ENCODE measurements at places on chromosomes 6 and 20.

DNA sequence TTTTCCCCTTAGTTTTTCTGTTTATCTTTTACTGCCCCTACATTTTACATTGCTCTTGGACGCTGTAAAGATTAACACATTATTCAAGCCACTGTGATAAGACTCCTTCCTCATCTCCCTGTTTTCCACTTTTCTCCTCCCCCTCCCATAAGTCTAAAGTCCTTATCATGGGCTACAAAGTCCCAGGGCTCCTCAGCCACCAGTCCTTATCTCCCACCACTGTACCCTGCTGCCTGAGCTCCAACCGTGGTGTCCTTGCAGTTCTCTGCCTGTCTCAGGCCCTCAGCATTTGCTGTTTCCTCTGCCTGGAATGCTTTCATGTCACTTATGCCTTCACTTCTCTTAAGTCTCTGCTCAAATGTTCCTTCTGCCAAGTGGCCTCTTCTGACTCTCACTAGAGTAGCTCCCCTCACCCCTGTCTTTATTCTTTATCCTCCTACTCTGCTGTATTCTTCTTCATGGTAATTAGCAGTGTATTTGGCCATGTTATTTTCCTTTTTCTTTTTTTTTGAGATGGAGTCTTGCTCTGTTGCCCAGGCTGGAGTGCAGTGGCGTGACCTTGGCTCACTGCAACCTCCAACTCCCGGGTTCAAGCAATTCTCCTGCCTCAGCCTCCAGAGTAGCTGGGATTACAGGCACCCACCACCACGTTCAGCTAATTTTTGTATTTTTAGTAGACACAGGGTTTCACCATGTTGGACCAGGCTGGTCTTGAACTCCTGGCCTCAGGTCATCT is 10.8 kb upstream of the LATS1 start:
- no peak for DNase-seq

GRCh38 chr6:39470506-39470905 is 148.0 kb upstream of the KCNK16 start:
- no peak for DNase-seq

- no peak for DNase-seq
Observed at GRCh38 chr6:125584468-125584939, 164.9 kb upstream of the HEY2 start.

DNA sequence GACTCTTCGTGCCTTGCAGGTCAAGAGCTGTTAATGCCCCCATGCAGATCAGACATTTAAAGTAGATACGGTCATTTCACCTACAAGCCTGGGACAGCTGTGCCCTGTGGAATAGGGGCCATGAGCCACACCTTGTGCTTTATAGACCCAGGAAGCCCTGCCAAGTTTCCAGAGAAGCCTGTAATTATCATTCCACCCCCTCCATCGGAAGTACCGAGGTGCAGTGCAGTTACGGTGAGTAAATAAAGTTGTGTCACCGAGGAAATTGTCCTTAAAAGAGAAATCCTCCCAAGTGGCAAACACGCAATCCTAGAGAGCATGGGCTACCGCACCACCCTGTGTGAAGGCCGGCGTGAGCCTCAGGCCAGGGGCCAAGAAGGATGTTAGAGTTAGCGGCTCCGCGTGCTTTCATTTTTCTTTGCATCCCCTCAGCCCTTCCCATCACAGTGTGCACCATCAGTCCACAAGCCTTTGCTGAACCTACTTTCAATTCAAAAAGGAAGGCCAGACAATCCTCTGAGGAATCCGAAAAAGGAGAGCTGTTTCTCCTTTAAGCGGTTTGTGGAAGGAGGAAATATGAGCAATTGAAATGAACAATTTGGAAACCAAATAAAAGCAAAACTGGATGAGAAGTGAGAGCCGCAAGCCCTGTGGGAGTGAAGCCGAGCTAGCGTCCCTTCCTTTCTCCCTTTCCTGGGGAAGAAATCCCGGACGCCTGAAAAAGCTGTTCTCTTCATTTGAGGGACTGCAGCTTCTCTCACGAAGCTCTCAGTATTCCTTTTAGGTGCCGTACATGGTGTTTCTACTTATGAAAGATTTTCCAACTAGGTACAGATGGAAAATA is 183.3 kb upstream of the PDE10A start:
- peak; percentile 30 for DNase-seq

- DNase-seq, result no peak
Observed at GRCh38 chr20:19549896-19550295, 208.2 kb upstream of the RIN2 start.

DNA sequence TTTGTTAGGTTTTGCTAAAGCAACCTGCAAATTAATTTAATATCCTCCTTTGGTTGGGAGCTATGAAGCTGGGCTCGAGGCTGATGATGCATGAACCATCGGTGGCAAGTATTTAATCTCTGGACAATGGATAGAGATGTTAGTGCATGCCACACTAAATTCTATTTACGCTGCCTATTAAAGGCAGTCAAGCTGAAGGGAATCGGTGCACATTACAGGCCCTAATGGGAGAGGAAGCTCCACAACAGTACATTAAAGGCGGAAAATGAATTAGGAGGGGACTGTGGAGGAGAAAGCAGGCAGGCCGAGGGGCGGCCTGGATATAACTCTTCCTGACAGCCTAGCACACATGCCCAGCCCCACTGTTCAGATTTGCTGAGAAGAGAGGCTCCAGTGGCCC is 132.4 kb upstream of the MAFB start:
- DNase-seq, result no peak

DNA sequence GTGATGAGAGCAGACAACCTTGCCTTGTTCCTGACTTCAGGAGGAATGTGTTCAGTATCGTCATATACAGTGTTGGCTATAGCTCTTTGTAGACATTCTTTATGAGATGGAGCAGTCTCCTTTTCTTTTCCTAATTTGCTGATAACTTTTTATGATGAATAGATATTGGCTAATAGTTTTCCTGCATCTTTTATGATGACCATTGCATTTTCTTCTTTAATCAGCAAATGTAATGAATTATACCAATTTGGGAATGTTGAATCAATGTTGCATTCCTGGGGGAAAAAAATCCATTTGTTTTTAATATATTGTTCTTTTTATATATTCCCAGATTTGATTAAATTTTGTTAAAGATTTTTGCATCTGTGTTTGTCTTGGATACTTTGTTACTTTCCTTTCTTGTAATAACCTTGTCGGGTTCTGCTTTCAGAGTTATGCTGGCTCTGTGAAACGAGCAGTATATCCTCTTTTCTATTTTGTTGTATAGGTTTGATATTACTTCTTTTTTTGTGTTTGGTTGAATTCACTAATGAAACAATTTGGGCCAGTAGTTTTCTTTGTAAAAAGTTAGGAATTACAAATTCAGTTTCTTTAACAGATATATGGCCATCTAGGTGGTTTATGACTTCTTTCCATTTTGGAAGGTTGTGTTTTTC is 23.9 kb downstream of the KDM1B start:
- DNase-seq, result no peak

DNA sequence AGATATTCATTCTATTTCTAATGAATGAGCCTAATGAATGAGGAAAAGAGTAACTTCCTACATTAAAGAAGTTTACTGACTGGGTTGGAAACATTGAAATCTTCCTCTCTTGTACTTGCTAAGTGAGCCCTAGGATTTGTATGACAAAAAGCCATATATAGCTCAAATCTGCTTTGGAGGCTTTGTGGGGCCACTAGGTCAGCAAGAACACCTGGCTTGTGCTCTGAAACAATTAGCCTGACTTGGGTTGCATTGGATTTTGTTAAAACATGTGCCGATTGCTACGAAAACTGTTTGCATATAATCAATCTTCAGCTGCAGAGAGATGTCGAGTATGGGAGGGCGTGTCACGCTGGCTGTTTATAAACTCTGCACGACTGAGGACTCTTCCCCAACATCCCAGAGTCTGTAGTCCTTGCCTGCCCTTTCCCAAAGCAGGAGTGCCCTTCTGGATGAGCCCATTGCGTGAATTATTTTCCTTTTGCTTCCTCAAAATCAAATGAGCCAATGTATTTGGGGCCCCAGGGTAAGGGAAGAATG is 684.8 kb downstream of the DHX35 start:
- no peak for DNase-seq

DNA sequence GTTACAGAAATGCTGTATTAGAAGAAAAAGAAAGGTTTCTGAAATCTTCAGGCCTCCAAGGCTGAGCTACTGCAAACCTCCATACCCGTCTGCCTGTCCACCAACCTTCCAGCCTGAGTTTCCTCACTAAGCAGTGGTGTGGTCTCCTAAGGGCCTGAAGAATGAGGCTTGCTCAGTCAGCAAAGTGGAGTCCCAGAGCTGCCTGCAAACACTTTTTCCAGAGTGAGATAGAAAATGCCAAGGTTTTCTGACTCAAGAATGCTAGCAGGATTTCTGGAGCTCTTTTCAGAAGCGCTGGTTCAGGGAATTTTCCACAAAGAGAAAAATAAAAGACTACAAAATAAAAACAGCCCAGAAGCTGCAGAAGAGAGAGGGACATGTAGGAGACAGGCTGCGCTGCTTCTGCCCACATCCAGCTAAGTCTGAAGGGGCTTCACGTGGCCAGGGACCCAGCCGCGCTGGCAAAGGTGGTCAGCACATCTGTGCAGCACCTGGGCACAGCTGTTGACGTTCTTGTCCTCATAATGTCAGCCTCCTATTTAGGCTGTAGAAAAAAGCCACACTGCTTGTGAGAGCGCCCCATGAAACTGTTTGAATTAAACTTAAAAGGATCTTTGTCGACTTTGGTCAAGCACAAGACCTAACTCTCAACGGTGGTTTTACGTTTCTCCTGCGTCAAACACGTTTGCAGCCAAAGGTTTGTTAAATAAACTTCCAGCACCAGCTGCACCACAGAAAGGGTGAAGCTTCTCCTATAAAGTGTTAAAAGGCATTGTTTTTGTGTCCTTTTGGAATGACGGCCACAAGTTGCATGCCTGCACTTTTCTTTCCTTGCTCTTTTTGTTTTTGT is 209.0 kb downstream of the THBS2 start:
- no peak for DNase-seq

DNA sequence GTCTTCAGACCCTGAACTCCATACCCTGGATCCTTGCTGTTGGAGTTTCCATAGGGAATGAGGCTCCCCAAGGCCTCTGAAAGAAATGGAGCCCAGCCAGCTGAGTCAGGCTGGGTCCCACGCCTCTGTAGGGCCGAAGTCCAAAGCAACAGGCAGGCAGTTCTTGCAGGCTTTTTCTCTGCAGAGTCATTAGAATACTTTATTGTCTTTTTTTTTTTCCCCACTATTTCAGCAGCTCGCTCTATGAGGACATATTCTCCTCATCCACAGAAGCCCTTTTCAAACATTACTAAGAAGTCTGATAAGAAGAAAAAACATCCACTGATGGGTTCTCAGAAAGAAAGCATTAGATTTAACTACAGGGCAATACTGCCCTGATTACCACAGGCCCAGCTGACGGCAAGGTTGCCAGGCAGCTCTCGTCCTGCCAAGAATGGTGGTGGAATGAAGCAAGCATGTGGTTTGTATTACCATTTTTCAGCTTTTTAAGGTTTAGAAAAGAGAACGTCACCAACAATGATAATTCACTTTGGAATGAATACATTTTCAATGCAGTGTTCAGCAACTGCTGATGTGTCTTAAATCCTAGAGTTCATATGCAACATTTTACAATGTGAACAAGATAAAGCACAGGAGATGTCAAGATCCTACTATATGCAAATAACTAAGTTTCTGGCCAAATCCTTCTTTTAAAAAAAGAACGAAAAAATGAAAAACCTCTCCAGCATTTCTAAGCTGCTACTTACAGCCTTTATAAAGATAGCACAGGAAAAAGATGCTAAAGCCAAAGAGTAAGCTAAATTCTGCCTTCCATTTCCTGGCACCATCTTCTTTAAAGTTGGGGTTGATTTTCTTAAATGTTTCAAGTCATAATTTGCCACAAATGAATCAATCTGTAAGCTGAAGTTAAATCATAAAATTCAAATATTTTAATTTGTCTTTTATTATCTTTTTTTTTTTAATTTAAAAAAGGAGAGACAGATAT is 223.6 kb upstream of the CITED2 start:
- DNase-seq, result peak; percentile 39
